Dorsolateral prefrontal cortex (tissue), 122 donors: ENCODE measurements at places on chromosomes 5 and 9. TPM values are rescaled to one million over a fixed set of nuclear protein-coding genes. Genes with fewer than 3 reads are reported as not detected.

The OR1J2 gene
- not detected for total RNA-seq

The OR1K1 gene
- not detected for total RNA-seq

The IPPK gene
- 18.8 TPM for total RNA-seq

The ALDH1A1 gene
- total RNA-seq: 46.3 TPM

The FAT2 gene
- total RNA-seq: not detected

The STPG3 gene
- total RNA-seq: not detected

The RLN2 gene
- total RNA-seq: not detected

The FSD1L gene
- total RNA-seq: 25.2 TPM

The SPAAR gene
- total RNA-seq: 4.1 TPM

The PCDHB10 gene
- total RNA-seq: 10.1 TPM

The CCDC180 gene
- 22.1 TPM for total RNA-seq

The PCDHGA12 gene
- 11.2 TPM for total RNA-seq

The NADK2 gene
- 54.1 TPM for total RNA-seq

The TPRN gene
- total RNA-seq: 40.4 TPM

The PCDHA5 gene
- total RNA-seq: 7.2 TPM

GRCh38 chr5:105899726-105900125 is 1771.0 kb downstream of the EFNA5 start:
- no peak for DNase-seq

GRCh38 chr9:131704141-131704983 is 35.5 kb downstream of the RAPGEF1 start:
- no peak for DNase-seq

DNA sequence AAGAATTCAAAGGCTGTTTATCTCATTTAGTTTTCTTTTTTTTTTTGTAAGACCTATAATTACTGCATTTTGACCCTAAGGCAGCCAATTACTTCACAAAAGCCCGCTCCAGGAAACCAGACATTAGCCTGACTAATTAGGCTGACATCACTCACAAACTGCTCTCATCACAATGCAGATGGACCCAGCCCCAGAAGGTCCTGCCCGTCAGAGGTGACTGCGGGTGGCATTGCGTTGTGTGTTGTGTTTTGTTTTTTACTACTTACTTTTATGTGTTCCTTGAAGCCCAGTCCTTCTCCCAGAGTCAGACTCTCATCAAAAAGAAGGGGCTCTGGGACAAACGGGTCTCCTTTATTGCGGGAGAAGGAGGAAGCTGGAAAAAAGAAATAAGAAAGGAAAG is 172.2 kb downstream of the HSD17B3 start:
- no peak for DNase-seq

DNA sequence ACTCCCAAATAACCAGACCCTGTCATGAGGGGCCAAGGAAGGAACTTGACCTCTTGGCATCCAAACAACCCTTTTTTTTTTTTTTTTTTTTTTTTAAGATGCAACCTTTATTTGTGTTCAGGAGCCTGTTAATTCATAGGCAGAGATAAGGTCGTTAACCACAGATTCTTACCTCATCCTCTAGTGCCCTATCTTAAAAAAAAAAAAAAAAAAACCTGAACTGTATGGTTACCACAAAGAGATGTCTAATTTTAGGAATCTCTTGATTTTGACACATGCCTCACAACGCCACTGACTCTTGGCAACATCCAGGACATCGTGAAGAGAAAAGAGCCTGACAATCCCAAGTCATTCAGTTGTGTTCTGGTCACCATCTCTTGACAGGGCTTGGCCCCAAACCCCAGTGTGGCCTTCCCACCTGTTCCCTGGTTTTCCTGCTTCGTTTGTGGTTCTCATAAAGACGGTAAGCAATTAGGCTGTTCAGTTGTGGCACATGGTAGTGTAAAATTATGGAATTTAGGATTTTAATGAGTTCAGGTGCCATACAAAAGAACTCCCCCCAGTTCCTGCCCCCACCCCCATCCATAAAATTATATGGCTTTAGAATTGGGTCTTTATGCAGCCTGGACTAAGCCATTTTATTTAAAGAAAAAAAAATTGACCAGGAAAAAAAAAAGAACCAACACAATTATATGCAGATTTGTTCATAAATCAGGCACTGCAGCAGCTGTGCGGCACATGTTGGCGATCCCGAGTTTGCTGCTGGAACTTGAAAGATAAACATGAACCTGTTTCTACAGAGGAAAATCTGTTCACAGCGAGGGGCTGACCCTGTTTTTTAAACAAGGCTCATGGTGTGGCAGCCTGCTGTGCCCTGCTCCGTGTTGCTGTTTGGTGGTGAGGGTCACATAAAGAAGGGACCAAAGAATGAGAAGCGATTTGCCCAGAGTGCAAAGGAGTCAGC is 267.8 kb upstream of the CLINT1 start:
- no peak for DNase-seq

DNA sequence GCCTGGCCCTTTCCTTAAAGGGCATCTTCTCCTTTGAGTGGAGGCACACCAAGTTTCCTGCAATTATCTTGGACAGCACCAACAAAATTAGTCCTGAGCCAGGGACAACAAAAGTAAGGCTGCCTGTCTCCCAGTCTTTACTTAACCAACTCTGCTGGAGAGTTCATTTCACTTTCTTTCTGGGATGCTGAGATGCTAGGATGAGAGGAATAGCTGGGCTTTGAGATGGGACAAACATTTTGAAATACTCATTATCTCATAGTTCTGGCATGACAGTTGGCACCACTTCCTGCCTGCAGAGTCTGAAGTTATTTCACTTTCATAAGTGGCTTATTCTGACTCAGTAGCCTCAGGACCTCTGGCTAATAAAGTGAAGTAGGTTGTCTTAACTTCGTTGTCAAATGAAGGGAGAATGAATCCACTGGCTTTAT is 157.0 kb downstream of the C9orf152 start:
- no peak for DNase-seq

DNA sequence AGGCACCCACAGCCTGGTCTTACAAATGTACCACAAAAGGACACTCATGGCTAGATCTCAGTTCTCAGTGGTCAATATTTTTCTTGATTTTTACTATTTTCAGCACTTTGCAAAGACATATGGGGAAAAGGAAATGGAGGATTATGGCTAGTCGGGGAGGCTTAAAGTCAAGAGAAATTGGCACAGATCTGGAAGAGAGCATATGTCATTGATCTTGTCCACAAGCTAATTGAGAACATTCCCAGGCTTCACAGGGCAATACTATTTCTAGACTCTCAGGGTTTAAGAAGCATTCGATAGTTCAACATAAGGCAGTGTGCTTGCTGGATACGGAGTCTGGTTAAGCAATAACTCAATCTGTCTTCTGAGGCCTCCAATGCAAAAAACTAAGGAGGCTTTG is 285.8 kb downstream of the ZNF608 start:
- DNase-seq: no peak

- DNase-seq: no peak
Observed at GRCh38 chr5:151581812-151582583, 9.1 kb downstream of the FAT2 start.

DNA sequence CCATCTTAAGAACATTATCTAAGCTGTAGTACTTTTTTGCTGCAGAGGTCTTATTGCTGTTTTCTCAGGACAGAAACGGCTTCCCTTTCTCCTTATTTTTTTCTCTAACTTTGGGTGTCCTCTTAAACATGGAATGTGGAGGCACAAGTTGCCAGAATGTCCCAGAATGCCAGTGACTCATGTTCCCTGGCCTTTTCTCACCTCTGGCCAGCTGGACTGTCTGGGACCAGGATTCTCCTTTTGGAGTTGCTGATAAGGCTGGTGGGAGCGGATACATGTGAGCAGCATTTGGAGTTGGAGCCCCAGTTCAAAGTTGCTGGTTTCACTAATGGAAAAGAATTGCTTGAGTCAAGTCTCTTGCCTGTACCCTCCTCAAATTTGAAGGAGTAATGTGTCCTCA is 112.8 kb downstream of the ARHGAP26 start:
- no peak for DNase-seq

GRCh38 chr5:163162645-163163044 is 274.8 kb upstream of the CCNG1 start:
- no peak for DNase-seq

DNA sequence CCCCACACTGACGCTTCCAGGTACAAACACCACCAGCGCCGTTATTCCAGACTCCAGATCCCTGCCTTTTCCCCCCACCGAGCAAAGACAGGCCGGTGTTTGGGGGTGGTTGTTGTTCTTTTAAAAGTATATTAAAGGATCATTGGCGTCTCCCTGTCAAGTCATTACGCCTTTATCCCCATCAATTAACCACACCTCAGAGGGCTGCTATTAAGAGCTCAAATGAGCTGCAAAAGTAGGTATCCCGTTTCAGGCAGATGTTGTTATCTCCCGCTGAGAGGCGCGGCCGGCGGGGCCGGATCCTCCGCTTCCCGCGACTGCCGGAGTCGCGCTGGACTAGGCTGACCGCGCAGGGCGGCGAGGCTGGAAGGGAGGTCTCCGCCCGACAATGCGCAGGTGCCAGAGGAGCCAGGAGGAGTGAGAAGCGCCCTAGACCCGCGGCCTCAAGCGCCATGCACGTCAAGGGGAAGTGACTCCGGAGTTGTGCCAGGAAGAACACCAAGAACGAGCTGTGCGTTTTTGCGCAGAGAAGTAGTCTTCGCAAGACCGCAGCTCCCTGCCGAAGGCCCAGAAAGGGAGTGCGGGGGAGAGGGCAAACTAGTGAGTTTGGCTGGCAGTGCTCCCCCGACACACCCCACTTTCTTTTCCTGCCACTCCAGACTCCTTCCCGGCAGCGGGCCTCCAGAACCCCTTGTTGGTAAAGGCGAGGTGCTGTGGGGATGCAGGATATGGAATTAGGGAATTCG is 8.2 kb downstream of the NR2F1-AS1 start:
- DNase-seq: no peak

- no peak for DNase-seq
Observed at GRCh38 chr5:1975898-1976765, 93.4 kb upstream of the IRX4 start.

GRCh38 chr9:5650356-5651105 is 21.6 kb downstream of the RIC1 start:
- no peak for DNase-seq

- no peak for DNase-seq
Observed at GRCh38 chr5:41219658-41220269, 6.4 kb upstream of the C6 start.

DNA sequence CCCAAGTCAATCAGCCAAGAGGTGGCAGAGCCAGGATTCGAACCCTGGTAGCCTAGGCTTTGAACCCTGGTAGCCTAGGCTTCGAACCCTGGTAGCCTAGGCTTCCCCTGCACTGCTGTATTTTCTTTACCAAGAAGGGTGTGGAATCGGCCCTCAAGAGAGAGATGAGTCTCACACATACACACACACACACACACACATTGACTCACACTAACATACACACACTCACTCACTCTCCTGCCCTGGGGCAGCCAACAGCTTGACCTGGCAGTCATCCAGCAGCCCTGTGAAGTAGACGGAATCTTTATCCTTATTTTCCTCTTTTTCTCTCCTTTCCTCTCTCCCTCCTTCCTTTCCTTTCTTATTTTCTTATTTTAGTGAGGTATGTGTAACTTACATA is 55.4 kb upstream of the RPL26L1 start:
- DNase-seq: no peak

DNA sequence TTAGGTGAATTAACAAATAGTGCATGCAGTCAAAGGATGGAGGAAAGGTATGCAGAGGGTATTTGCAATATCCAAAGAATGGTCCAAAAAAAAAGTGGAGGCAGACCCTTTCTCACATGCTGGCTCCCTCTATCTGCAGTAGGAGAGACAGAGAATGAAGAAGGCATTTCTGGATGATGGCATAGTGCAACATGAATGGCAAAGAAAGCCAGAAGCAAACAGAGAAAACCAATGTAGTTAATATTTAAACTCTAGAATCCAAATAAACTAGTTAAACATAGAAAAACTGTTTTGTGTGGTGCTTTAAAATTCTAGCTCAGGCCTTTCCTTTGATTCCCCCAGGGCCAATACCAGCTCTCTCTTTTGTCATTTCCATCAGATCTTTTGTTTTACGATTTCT is 403.1 kb upstream of the WWC1 start:
- no peak for DNase-seq

DNA sequence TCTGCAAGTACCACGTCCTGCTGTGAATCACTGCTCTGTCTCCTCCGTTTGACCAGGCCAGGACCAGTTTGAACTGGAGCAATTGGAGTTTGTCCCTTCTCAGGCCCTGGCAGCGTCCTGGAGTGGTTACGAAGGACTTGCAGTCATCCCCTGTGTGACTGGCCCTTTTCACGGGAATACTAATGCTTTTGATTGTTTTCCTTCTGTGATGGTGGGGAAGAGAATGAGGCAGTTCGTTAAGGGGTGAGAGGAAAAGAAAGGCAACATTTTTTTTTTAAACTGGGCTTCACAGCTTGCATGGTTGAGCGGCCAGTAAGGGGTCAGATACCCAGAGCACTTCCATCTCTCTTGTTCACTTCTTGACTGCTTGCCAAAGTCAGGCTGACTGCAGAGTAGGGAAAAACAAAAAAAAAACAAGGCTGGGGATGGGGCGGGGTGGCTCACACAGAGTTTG is 153.5 kb upstream of the STK32A start:
- DNase-seq: peak; percentile 80

DNA sequence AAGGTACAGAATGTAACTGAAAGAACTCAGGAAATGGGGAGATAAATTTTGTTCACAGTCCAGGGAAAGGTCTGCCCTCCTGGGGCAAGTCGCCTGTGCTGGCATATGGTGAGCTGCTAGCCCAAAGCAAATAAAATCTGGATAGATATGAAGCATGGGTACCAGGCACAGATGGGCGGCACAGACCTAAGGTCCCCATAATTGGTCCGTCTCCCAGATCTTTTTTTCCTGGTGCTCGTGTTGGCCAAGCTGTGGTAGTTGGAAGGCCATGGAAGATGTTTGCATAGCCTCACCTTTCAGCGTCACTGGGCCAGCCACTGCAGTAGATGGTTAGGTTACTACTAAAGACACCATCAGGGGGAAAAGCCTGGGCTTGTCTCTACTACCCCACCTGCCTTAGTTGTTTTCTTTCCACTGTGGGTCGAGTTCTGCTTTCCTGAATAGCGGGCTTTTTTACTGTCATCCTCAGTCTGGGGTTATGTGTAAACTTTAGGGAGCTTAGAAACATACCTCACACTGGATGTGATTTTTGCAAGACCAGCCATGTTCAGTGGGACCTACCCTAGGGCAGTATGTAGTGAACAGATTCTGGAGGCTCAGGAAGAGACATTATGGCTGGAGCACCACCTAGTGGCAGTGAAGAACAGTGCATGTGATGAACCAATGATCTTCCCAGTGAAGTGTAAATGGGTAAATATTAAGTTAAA is 24.2 kb upstream of the GLRX start:
- DNase-seq: peak; percentile 75

GRCh38 chr5:36712706-36713105 is 106.3 kb downstream of the SLC1A3 start:
- DNase-seq: no peak

GRCh38 chr5:147490989-147491388 is 18.9 kb downstream of the DPYSL3 start:
- DNase-seq: no peak

- peak; percentile 14 for DNase-seq
Observed at GRCh38 chr9:134923466-134923865, 5.8 kb upstream of the FCN1 start.
